CD4-positive, alpha-beta T cell treated with Interleukin-17A for 4 hours (primary cell): ENCODE measurements at places on chromosomes 5 and 9.

DNA sequence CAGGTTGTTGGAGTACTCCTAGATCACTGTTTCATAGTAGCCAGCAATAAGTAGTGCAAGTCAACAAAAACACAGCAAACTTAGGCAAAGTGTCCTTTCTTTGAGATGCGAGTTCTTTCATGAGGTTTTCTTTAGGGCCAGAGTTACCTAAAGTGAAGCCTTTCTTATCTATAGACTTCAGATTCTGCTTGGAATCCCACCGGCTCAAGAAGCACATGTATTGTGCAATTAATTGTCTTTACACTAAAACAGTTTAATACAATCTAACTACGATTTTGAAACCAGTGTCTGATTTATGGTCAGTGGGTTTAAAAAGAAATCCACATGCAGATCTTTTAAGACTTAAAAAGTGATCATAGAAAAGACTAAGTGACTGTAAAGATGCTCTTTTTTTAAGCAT, 3.6 kb downstream of the PURA start:
- no peak for DNase-seq

DNA sequence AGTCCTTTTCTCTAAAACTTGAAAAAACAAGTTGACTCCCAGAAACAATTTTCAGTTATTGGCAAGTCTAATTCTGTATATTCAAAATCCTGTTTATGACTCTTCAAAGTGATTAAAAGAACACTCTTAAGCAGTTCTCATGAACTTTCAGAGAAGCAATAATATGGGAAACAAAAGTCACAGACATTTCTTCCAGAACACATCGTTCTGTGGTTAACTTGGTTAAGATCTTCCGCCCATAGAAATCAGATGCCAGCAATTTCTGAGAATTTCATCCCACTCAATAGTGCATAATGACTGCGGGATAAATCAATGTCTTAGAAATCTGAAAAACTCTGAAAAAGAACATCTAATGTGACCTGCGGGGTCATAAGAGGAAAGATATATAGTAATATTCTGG, 300.5 kb downstream of the COX7C start:
- DNase-seq: no peak

DNA sequence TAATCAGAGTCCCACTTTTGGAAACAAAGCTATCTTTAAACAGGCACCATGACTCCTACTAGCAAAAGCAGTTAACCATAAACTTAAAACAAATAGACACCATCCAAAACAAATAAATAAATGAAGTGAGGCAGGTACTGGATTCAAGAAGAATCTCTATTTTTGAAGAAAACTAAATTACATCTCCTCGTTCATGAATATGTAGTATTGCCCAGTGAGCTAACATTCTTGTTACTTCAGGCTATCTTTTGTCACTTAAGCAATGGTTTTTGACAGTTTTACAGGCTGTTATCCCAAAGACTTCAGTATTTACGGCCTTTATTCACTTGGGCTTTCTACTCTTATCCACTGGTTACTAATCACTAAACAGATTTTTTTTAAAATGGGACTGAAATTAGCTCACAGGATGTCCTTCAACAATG, 242.5 kb downstream of the MLLT3 start:
- no peak for DNase-seq

DNA sequence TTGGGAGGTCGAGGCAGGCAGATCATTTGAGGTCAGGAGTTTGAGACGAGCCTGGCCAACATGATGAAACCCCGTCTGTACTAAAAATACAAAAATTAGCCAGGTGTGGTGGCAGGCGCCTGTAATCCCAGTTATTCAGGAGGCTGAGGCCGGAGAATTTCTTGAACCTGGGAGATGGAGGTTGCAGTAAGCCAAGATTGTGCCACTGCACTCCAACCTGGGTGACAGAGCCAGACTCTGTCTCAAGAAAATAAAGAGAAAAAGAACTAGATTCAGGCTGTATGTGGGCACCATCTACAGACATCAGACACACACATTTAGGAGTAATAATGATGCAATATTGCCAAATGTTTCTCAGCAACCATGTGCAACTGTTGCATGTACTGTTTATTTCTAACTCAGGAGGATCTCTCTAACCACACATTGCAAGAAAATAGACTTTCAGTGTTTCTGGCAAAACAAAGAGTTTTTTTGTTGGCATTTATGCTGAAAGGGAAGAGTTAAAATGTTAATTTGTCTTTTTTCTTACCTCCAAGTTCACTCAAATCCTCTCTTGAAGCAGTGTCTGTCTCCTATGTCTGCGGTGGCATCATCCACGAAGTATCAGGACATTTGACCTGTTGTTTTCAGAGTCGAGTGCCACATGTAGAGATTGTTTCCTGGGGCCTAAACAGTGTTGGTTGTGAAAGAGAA, 5.1 kb upstream of the ORM1 start:
- no peak for DNase-seq

DNA sequence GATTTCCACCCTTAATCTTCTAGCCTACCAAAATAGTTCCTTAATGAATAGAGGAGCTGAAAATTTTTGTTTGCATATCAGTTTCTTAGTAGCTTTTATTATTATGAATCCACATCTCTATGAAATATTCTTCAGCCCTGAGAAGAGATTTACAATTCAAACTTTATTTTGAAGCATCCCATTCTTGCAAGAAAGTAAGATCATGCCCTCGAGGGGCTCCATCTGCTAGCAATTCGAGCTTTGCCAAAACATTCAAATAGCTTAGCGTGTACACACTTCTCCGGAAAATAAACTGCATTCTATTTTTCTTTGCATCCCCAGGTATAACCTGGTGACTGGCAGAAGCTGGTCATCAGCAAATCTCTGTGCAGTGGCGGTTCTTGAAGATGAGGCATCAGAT, 370.7 kb downstream of the MTRR start:
- no peak for DNase-seq

DNA sequence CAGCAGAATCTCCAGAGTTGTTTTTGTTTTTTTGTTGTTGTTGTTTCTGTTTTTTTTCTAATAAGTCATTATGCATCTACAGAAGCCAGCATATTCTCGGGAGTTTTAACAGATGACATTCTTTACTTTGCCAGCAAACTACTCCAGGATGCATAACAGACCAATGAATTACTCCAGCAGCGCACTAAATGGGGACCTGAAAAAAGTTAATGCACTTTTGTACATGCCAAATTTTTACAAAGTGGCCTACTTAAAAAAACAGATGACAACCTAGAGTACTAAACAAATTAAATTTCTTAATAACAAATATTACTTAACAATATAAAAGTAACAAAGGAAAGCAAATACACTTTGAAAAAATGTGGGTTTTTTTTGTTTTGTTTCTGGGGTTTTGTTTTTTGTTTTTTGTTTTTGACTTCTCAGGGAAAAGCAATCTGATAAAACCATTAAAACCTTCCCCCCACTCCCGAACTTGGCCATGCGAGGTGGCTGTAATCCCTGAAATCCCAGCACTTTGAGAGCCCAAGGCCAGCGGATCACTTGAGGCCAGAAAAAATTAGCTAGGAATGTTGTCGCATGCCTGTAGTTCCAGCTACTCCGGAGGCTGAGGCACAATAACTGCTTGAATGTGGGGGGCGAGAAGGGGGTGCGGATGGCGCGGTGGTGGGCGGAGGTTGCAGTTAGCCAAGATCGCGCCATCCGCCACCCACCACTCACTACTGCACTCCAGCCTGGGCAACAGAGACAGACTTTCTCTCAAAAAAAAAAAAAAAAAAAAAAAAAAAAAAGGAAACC, 352.4 kb downstream of the CETN3 start:
- no peak for DNase-seq

DNA sequence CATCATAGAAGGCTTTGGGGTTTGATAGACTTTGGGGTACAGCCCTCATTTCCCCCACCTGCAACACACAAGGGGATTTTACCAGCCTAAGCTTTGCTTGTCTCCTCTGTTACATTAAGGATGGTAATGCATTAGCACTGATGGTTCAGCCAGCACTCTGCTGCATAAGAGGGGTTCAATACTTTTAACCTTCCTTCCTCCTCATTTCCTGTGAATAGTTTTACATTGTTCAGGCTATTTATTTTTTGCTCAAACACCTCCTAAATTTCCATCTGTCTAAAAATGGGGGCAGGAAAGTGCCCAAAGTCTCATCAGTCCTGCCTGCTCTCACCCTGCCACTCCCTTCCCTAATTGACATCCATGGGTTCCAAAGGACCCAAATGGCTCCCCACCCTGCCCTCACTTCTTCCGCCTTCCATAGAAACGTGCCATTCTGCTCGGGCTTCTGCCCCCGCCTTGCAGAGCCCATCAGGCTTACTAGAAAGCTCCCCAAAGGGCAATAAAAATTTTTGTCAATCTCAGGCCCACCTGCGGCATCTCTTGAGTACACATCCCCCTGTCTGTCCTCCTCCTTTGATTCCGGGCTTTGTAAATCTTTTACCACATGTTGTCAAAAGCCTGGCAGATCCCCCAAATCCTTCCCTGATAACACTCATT, 239.5 kb upstream of the SLC24A2 start:
- DNase-seq: no peak

DNA sequence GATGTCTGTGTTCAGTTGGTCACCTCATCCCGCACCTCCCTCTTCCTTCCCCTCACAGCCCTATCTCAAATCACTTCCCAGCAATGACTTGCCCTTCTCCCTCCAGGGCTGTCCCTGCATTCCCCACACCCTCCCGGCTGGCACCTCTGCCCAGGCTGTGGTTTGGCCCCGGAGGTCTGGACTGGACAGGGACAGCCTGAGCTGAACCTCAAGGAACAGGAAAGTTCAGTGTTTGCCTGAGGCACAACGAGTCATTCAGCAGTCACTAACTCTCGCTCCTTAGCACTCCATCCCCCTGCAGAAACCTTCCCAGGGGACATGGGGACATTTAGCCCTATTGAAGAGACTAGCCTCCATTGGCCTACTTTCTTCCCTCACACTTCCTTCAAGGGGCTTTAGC, 58.3 kb upstream of the MAP3K1 start:
- DNase-seq: no peak

GRCh38 chr5:144465441-144465840, 294.8 kb downstream of the KCTD16 start:
- no peak for DNase-seq

DNA sequence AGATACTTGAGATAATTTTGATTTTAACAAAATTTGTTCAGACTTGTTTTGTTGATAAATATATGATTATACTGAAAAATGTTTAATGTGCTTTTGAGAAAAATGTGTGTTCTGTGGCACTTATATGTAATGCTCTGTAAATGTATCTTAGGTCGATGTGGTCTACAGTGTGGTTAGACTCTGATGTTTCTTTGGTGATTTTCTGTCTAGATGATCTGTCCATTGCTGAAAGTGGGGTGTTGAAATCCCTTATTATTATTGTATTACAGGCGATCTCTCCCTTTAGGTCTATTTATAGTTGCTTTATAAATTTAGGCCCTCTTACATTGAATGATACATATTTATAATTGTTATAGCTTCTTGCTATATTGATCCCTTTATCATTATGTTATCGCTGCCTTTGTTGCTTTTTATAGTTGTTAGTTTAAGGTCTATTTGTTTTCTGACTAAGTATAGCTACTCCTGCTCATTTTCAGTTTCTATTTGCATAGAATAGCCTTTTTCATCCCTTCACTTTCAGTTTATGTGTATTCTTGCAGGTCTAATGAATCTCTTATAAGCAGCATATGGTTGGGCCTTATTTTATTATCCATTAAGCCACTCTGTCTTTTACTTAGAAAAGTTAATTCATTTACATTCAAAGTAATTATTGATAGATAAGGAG, 124.3 kb downstream of the MRPS30 start:
- no peak for DNase-seq

DNA sequence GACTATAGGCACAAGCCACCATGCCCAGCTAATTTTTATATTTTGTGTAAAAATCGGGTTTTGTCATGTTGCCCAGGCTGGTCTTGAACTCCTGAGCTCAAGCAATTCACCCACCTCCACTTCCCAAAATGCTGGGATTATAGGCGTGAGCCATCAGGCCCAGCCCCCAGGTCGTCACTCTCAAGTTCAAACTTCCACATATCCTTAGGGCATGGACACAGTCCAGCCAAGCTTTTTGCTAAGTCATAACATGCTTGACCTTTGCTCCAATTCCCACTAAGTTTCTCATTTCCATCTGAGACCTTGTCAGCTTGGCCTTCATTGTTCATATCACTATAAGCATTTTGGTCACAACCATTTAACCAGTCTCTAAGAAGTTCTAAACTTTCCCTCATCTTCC, 43.9 kb upstream of the ARAP3 start:
- DNase-seq: no peak

- DNase-seq: no peak
Observed at GRCh38 chr9:6029604-6030274, 14.3 kb upstream of the RANBP6 start.

GRCh38 chr9:36456480-36457065, 56.5 kb upstream of the RNF38 start:
- no peak for DNase-seq

DNA sequence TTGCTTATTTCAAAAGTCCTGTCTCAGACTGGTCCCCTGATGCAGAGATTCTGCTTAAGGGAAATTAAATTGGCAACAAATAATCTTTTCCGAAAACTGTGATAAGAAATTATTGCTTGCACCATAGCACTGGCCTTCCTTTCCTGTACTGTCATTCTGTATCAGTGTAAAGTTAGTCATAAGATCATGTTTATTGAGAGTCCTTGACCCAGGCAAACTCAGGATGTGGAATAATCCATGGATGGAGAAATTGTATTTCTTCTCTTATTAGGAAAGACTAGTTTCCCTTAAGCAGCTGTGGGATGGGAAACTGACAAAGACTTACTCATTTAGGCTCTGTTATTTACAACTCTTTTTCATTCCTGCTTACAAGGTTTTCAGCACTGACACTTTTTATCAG, 83.0 kb upstream of the RANBP6 start:
- DNase-seq: no peak

DNA sequence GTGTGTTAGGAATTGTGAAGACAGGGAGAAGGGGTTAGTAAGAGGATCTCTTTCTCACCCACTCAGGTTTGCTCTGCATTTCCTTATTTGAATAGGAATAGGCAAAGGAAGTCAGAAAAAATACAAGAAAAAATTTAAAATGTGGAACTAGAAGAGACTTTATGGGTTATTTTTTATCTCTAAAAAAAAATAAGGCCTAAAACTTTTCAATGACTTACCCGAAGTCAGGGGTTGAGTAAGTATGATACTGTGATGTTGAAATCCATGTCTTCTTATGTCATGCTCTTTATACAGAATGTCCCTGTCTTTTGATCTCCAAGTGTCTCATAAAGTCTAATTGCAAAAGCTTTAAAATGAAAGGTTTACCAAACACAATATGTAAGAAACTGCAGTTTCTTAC, 148.3 kb upstream of the PIK3R1 start:
- no peak for DNase-seq

GRCh38 chr9:133873461-133873891, 118.6 kb downstream of the VAV2 start:
- DNase-seq: no peak

DNA sequence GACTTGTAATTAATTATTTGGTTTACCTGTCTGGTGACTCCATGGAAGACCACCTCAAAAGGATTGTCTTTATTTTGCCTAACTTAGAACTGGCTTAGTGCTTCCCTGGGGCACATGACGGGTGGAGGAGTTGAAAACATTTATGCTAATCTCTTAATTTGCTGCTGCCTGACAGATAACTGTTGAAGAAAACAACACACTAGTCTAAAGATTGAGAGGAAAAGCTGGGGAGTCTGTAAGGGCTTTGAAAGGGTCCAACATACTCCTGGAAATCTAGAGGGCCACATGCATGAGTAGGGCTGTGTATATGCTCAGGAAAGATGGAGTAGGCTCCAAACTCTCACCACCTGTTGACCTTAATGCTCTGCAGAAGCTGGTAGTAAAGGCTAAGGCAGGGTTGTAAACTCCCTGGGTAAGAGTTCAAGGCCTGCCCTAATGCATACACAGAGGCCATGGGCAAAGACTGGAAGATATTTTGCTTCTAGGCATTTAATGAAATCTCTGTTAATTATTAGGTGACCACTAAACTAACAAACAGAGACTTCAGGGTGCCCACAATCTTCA, 40.7 kb downstream of the NR3C1 start:
- no peak for DNase-seq
